ENCODE measurements at places on chromosomes 11 and 22.

GRCh38 chr11:116360221-116360941, 412.4 kb downstream of the BUD13 start:
- DNase-seq, result no peak

GRCh38 chr11:57639321-57640067, 10.2 kb downstream of the YPEL4 start:
- DNase-seq, result no peak

DNA sequence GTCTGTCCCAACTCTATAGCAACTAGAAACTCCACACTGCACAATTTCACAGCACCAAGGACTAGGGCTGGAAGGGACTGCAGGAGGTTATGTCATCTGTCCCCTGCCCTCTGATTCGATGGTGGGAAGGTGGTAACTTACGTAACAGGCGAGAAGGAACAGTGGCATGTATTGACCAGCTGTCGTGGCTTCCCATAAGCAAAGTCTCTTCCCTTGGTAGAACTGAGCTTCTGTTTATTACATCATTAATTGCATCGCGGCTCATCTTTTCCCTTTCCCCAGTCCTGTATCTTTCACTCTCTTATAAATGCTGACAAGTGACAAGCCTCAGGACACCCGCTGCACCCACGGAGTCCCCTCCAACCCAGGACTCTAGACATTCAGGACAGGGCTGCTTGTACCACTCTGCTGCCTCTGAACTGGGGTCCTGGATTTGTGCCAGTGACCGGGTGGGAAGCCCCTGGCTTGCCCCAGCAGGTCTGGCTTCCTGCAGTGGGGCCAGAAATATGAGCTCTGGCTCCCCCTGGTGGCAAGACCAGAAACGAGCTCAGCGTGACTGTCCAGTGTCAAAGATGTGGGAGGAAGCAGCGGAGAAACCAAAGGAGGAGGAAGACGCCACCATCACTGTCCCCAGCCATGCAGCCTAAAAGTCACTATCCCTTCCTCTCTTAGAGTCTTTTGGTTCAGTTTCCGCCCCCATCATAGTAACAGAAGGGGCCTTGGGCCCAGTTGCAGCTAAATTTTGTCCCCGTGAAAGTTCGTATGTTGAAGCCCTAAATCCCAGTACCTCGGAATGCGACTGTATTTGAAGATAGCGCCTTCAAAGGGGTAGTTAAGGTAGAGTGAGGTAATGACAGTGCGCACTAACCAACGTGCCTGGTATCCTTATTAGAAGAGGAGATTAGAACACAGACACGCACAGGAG, 84.5 kb downstream of the ISX start:
- peak; percentile 56 for DNase-seq

DNA sequence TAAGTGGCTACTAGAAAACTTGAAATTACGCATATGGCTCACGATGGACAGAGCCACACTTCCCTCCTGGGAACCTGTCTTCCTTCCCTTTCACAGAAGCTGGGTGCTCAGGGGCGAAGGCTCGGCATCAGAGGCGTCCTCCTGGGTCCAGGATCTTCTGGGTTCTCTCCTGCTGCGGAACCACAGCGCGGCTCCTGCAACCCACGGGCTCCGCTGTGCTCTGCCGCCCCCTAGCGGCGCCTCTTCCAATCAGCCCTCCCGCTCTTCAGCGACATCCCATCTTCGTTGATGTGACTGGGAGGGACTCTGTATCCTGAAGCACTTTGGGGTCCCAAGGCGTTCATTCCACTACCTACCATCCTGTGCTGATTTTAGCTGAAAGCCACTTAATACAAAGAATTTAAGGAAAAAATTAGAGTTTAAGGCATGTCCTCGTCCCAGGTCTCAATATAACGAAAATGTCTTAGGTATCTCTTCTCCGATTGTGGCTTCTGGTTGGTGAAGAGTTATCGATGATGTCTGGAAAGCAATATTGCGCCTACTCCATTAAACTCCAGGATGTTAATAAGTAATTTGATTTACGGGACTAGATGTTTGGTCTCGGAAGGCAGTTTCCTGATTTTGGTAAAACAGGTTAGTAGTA, 14.8 kb upstream of the RPS3 start:
- peak; percentile 70 for DNase-seq

DNA sequence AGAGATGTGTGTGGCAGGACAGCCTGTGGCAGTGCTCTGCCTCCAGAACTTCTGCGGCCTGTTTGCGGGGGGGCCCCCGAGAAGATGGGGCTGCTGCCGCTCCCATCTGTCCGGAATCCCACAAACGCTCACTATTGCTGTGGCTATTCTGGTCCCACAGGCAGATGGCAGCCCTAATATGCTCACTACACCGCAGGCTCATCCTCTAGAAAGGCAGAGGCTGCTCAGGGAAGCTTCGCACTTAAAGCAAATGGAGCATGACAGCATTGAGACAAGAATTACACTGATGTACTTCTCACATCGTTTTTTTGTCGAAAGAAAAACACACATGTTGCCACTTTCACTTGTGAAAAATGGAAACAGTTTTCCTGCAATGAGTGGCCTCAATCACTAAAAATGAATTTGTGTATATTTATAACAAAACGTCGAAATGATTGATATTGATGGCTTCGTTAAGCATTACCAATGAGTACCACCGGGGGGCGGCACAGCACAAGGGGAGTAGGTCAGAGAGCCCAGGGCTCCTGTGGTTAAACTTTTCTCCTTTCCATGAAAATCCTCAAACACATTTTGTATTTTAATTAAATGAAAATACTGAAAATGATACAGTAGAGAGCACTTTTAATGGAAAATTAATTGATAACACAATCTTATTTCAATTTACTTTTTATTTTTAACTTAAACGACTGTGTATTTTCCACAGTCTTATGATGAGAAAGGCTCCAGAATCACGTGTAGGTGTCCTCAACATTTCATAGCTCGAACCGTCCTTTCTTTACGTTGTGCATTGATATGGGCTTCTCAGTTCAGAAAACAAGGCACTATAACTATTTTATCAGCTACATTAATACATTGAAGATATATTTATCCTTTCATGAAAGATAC, 69.1 kb downstream of the CTTN start:
- DNase-seq, result no peak

DNA sequence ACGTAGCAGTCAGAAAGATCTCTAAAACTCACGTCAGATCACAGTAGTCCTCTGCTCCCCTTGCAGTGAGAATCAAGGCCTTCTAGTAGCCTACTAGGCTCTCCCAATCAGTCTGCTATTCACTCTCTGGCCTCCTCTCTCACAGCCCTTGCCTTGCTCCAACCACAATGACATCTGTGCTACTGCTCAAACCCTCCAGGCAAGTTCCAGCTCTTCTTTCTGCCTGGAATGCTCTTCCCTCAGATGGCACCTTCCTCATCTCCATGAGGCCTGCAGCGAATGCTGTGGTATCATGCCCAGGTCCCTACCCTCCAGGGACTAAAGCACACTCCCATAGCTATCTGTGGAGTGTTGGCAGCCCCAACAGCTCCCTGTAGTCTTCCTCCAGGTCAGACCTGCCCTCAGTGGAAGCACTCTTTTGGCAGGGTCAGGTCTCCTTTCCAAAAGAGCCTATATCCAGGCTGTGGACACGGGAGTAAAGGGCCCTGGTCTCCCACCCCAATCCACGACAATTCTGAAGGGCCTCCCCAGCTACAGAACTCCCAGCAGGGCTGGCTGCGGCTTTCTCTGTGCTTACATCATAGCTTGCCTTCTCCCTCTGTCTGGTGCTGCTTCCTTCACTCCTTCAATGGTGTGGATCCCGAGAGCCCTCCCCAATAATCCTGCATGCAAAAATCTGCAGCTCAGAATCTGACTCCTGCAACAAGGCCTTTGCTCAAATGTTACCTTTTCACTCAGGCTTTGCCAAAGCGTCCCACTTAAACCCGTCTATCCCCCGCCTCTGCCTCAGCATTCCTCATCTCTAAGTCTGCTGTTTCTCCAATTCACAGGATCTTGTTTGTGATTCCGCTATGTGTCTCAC, 8.9 kb downstream of the HIRA start:
- no peak for DNase-seq

GRCh38 chr22:19921544-19922081, 20.0 kb upstream of the COMT start:
- DNase-seq, result no peak

GRCh38 chr22:41380993-41381328, 781 bp upstream of the TEF start:
- DNase-seq, result no peak

DNA sequence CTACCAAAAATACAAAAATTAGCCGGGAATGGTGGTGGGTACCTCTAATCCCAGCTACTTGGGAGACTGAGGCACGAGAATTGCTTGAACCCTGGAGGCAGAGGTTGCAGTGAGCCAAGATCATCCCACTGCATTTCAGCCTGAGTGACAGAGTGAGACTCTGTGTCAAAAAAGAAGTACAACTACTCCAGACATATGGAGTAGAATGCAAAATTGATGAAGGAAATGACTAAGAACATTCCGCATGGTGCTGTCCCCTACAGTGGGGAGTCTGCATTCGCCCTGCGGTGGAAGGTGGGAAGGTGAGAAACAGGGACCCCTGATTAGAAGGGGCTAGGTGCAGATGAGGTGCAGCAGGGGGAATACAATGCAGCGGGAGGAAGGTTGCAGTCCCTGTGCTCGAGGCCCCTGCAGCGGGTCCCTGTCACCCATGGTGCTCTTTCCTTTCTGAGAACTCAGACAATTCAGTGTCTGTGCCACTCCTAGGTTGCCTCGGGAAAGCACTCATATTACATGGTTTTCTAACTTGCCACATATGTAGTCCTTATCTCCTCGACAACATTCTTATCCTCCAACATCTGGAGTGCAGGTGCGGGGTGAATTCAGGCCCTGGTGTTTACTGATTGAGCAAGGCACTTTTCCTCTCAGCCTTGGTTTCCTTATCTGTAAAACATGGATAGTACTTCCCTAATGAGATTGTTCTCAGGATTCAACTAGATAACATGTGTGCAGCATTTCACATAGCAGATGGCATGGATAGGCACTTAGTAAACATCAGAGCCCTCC, 5.2 kb downstream of the POLD4 start:
- no peak for DNase-seq

DNA sequence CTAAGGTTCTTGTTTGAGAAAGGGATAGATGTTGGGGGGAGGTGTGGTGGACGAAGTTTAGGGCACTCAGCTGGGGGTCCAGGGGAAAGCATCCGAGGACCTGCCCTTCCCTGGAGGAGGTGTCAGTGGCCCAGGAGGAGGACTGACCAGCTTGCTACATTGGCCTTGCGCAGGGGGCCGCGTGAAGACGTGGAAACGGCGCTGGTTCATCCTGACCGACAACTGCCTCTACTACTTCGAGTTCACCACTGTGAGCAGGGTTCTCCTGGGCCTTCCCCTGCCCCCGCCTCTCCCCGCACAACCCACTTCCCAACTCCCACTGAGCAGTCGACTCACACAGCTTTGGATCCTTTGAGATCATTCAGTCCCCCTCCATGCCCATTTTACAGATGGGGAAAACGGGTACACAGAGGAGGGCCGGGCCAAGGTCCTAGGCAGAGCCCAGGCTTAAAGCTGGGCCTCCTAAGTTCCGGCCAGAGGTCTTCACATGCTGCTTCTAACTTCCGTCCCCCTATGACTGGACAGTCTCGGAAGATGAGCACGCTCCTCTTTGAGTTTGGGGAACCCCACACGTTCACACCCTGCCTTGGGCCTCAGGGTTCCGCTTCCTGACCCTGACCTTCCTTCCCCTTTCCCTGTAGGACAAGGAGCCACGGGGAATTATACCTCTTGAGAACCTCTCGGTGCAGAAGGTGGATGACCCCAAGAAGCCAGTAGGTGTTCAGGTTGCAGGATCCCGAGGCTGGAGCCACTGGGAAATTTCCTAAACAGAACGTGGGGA, 28.7 kb downstream of the CYTH4 start:
- no peak for DNase-seq

- no peak for DNase-seq
Observed at GRCh38 chr11:13287681-13288080, 10.1 kb downstream of the BMAL1 start.

Data from stimulated activated CD4-positive, alpha-beta T cell treated with anti-CD3 and anti-CD28 coated beads, TNF-alpha, amount 100 ng/mL, for 48 hours (primary cell).